ENCODE measurements at places on chromosomes 2 and 18.

- no peak for DNase-seq
These were observed 123.0 kb downstream of the TTC27 start for GRCh38 chr2:32750880-32751279.

DNA sequence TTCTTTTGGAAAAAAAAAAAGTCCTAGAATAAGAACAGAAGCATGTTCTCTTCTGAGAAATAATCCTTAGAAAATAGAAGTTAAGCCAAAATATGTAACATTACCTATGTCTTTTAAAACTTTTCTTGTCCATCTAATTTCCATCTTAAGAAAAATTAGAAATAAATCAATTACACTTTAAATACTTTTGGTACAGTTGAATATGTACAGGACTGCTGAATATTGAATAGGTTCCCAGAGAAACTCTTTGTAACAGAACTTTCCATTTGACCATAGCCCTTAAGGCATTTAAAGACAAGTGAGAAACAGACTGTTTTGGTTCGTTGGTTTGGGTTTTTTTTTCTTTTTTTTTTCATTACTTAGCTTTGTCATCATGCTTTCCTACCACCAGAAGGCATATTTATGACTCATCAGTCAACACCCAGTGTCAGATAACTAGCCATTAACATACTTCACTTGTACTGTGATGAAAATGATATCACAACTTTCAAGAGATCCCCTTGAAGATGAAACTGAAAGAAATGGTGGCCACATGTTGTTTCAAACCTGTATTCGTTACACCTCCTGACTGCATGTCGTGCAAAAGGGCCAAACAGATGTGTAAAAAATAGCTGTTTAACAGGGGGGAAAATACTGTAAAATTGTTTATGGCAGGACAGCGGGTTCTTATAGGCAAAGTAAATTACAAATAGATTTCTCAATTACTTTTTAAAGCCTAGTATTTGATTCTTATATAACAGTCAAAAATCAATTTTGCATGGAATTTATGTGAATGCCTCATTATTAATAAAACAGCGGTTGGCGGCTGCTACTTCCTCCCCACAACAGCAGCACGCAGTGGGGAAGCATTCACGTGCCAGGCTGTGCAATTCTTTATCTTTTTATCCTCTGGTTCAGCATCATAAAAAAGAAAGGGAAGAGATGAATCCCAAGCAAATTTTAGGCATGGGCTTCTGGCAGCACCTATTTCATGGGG lies 280.7 kb upstream of the HNRNPA3 start:
- peak; percentile 0 for DNase-seq

DNA sequence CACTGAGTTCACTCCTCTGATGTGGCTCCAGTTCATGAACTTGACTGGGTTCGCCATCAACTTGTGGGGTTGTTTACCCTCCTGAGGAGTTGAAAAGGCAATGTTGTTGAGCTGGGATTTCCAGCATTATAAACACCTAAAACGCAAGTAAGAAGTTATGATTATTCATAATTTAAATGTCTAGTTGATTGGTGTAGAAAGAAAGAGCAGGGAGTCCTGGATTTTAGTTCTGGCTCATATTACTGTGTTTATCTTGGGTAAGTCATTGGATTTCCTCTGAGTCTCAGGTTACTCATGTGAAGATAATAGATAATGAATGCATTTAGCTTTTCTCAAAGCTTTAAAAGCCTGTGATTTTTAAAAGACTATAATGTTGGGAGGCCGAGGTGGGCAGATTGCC lies 438.0 kb upstream of the CDH20 start:
- DNase-seq = no peak

- DNase-seq = no peak
These were observed 146.4 kb upstream of the SPATS2L start for GRCh38 chr2:200159829-200160781.

GRCh38 chr2:101823347-101823791 lies 125.9 kb downstream of the MAP4K4 start:
- DNase-seq = peak; percentile 64

DNA sequence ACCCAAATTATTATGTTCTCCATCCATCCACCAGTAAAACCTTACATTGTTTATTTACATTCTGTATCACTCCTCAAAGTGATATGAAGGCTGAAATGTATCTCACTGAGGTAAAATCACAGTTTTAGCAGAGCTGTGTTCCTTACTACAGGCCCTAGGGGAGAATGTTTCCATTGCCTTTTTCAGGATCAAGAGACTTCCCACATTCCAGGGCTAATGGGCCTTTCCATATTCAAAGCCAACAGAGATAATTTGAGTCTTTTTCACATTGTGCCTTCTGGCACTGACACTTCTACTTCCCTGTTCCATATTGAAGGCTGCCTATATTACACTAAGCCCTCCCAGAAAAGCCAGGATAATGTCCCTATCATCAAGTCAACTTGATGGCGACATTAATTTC lies 20.0 kb downstream of the NETO1 start:
- DNase-seq = no peak

GRCh38 chr2:120599656-120600055 lies 136.0 kb upstream of the GLI2 start:
- DNase-seq = no peak

DNA sequence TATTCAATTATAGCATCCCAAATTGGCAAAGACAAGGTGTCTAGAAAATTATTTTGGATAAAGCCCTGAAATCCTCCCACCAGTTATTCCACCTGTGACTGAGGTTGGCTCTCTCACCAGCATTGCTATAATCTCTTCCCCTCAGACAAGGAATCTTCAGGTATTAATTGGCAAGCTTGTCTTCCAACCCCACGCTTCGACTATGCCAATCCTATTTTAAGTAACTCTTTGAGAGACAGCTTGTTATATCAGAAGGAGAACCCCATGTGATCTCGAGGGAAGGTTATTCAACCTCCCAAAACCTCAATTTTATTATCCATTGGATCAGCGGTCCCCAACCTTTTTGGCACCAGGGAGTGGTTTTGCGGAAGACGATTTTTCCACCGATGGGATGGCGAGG lies 54.5 kb upstream of the NEDD4L start:
- DNase-seq = no peak
